ENCODE measurements at places on chromosomes 11 and 22. TPM values are rescaled to one million over a fixed set of nuclear protein-coding genes. Genes with fewer than 3 reads are reported as not detected.

GRCh38 chr11:72773696-72774095, 20.2 kb downstream of the STARD10 start:
- no peak for DNase-seq

DNA sequence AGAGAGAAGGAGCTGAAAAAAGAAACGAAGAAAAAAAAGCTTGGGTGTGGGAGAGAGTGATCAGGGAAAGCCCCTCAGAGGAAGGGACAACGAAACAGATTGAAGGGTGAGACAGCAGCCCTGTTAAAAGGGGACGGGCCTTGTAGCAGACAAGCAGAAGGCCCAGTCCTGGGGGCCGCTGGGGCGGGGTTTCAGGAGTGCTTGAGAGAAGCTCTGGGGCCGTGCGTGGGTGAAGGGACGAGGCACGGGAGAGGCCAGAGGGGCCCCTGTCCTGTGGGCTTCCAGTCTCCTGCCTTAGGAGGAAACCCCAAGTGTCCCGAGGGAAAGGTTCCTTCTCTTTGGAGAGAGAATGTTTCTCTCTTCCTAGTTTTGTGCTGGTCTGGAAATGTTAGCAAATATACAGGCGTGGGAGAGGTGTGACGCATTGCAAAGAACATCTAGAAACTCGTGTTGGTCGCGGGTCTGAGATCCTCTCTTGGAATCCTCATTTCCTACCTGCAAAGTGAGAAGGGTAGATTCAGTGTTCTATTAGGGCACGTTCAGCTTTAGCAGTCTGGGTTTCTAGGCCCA, 28.6 kb downstream of the ADAMTS15 start:
- no peak for DNase-seq

The MUC15 gene
- 1.1 TPM for polyA plus RNA-seq

The PRR5L gene
- 10.6 TPM for polyA plus RNA-seq

- no peak for DNase-seq
Measured at GRCh38 chr11:87298155-87298554, 260.4 kb downstream of the TMEM135 start.

The TSSK2 gene
- polyA plus RNA-seq = 0.67 TPM

The PANX1 gene
- 27.3 TPM for polyA plus RNA-seq

Measured in left lung (tissue), 14 donors.